AG08396 (cell line): ENCODE measurements at places on chromosomes 2 and 18.

DNA sequence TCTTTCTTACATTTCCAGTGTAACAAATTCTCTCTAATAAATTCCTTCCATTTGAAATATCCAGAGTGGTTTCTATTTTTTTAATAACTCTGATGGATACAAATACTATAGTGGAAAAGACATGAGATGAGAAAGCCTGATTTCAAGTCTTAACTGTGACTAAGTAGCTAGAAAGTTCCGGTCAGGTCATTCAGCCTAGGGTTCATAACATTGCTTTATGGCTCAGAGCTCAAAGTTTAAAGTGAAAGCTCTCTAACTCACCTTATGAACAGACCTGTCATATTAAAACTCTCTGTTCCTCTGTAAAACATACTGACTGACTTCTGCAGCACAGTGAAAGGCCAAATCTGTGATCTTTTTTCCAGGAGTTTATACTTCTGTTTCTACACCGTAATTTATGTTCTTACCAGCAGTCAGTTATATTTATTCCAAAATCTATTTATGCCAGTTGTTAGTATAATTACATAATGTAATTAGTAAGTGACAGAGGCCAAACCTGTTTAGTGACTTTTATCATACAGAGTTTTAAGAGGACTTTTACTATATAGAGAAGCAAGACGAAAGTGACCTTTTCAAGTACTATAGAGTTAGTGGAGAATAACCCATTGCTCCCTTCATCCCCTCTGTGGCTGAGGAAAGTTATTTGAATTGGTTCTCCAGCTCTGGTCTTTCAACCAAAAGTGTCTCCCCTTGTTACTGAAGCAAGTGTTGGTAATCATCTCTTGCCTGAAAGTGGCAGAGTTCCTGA, 118.8 kb upstream of the PDE1A start:
- DNase-seq: no peak

- DNase-seq: no peak
Observed at GRCh38 chr2:50694798-50695197, 337.1 kb downstream of the NRXN1 start.

- DNase-seq: peak; percentile 34
Observed at GRCh38 chr2:178865146-178865936, 58.1 kb upstream of the TTN start.

GRCh38 chr2:189579585-189580186, 900 bp downstream of the SLC40A1 start:
- no peak for DNase-seq

DNA sequence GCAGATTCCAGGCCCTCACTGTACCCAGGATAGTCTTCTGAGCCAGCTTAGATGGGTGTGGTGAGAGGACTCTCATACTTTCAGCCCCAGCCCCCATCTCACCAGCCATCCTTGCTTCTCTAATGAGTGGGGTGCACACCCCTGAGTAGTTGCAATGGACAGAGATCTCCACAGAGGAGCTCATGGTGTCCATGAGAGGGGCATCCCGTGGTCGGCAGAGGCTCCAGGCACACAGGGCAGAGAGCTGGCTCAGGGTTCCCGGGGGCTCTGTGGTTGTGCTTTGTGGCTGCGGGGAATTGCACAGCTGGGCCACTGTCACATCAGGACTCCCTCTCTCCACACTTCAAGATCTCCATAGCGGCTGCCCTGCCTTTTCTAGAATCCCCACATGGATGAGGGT, 226.0 kb upstream of the PXDN start:
- no peak for DNase-seq

- DNase-seq: no peak
Observed at GRCh38 chr2:9238591-9239326, 32.1 kb downstream of the ASAP2 start.

GRCh38 chr2:97675430-97676113, 6.1 kb downstream of the C2orf92 start:
- no peak for DNase-seq

- no peak for DNase-seq
Observed at GRCh38 chr18:45734944-45735343, 11.0 kb downstream of the SLC14A1 start.

- no peak for DNase-seq
Observed at GRCh38 chr2:171957061-171957460, 34.8 kb downstream of the HAT1 start.

DNA sequence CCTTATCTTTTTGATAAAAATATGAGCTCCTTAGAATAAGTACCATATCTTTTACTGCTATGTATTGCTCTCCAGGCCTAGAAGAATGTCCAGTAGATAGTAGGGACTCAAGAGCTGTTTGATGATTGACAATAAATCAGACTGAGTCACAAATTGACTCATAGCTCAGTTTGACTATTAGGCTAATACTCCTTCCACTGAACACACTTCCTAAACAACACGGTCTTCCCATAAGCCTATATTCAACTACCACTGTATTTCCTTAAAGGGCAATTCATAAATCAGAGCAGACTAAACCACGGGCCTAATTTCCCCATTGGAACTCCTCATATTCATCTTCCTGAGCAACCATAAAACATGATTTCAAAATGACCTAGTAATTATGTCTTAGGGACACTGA, 258.5 kb downstream of the ALK start:
- DNase-seq: no peak

DNA sequence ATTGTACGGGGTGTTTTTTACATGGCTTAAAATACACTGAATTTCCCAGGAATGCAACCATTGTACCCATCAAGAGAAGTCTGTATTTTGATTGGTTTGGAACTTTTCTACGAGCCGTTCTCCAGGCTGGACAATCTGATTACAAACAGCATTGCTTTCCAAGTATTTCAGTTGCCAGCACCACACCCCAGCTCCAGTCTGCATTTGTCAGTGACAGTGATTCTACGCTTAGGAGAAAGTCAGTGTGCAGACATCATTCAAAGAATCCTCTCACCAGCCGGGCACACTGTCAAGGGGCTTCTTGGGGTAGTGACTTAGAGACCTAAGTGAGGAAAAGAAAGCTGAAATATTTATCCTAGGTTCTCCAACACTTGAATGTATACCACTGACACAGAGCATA, 194.1 kb downstream of the ANAPC1 start:
- DNase-seq: no peak

GRCh38 chr18:5464251-5464650, 79.5 kb downstream of the EPB41L3 start:
- DNase-seq: no peak

GRCh38 chr2:202821206-202822160, 50.1 kb downstream of the ICA1L start:
- DNase-seq: no peak

GRCh38 chr2:240528406-240529040, 29.3 kb downstream of the ANKMY1 start:
- DNase-seq: no peak

DNA sequence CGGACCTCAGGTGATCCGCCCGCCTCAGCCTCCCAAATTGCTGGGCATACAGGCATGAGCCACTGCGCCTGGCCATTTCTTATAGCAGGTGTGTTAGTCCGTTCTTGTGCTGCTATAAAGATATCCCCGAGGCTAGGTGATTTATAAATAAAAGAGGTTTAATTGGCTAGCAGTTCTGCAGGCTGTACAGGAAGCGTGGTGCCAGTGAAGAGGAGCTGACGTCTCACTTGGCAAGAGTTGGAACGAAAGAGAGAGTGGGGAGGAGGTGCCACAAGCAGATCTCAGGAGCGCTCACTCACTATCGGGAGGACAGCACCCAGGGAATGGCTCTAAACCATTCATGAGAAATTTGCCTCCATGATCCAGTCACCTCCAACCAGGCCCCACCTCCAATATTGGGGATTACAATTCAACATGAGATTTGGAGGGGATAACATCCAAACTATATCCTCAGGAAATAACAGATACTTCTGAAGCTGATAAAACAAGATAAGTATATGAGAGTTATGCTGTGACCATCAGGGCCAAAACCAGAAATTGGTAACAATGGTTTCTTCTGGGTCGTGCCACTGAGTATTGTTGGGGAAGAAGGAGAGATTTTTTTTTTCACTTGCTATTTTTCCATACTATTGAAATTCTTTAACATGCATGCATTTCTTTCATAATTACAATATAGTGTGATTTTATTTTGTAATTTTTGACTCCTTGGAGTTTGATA, 7.4 kb upstream of the RMC1 start:
- no peak for DNase-seq

DNA sequence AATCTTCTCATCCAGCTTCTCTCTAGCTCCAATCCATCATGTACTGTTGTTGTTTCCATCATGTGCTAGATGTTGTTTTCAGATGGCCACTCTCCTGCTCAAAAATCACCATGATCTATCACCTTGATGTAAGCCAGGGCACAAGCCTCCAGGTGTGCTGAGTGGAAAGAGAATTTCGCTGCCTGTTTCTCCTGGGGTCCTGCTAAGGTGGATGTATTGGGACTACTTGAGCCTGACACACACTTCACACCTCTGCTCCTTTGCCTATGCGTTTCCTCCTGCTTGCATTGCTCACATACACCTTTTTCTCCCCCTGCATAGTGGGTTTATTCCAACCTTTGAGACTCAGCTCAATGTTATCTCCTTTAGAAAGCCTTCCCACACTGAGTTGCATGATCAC, 287.6 kb downstream of the CYRIA start:
- no peak for DNase-seq

DNA sequence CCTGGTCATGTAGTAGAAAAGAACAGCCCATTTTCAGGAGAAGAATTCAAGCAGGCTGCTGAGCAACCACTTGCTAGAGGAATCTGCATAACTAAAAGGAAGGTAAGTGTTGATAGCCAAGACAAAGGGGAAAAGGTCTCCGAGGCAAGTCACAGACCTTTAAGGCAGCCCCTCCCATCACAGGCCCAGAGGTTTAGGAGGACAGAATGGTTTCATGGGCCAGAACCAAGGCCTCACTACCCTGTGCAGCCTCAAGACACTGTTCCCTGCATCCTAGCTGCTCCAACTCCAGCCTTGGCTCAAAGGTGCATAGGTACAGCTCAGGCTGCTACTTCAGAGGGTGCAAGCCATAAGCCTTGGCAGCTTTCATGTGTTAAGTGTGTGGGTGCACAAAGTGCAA, 238.6 kb upstream of the CYP26B1 start:
- no peak for DNase-seq

DNA sequence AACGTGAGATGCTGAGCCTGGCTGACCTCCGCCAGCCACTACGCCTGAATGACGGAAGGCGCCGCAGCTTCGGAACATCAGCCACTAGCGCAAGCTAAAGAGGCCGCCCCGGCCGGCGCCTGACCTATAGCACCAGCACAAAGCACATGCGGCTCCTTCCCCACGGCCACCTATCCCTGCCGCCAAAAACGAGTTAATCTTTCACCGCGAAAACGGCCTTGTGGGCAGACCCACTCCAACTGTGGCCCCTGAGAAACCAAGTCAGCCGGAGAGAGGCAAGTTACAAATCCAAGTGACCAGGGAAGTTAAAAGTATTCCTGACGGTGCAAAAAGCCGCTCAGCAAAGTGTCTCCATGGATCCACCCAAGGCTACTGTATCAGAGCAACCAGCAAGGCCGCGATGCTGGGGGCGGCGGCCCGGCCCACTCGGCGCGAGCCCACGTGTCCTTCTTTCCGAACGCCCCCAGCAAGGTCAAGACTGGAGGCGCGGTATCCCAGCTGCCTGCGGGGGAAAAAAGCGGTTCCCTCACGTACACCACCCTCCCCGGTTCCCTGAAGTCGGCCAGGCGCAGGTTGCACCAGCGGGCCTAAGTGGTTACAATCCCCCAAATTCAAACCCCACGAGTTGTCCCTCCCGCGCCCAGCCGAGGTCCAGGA, 575 bp downstream of the HSPD1 start:
- DNase-seq: peak; percentile 50

- DNase-seq: no peak
Observed at GRCh38 chr2:150228936-150229335, 258.5 kb downstream of the RND3 start.

DNA sequence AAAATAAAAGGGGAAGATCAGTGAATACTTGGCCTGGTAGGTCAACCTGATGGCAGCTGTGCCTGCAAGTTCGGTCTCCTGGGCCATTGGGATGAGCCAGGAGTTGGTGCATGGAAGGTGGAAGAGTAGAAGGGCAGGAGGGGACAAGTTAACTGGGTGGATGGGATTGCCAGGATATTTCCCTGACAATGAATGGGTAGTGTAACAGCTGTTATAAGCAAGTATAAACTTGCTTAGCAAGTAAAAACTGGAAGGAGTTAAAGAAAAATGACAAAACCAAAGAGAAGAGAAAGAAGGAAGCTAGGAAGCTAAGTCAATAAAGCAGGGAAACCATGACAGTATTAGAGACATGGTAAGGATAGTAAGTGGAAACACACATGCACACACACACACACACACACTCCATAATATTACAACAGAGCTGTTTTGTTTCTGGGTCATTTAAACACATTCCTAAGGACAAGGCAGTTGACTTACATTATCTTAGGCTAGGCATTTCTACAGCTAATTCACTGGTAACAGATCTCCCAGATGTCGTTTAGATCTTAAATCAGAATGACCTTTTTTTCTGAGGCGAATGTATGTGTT, 29.7 kb downstream of the MEP1B start:
- DNase-seq: no peak

GRCh38 chr2:202327858-202328257, 48.3 kb upstream of the BMPR2 start:
- DNase-seq: no peak

DNA sequence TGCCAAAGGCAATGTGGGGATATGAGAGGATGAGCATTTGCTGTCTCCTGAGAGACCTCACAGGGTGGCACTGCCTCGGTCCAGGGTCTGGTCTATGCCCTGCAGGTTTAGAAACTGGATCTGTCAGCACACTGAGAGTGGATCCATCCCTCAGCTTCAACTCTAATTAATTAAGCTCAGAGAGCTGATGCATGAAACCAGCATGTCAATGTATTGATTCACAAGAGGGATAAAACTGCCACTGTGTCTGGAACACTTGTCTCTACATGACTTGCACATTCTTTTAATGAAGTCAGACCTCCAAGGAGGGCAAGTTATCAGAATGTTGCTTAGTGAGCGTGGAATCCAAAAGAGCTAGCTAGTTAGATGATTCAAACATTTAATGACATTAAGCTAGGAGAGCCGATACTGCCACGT, 22.5 kb upstream of the POLE4 start:
- no peak for DNase-seq

DNA sequence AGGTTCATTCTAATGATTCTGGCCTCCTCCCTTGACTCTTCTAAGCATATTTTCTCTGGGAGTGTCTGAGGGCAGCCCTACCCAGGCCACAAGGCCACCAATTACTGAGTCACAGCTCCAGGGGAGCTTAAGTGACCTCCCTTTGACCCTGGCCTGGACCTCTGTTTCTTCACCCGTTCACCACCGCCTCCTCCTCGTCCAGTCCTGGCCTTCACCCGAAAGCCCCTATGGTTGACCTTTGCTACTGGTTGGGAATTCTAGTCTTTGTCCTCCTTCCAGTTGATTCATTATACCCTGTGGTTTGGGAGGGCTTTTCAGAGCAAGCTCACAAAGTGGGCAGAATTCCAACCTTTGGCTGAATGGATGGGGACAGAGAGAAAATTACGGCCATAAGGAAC, 72.6 kb downstream of the NRP2 start:
- no peak for DNase-seq
